Natural killer cell treated with Interleukin-12 subunit alpha and Interleukin-12 subunit beta and Interleukin-15 and Interleukin-18, amount 100 ng/mL, for 72 hours (primary cell): ENCODE measurements at places on chromosomes 4 and X. TPM values are rescaled to one million over a fixed set of nuclear protein-coding genes. Genes with fewer than 3 reads are reported as not detected.

Gene FHDC1
- 0.33 TPM for total RNA-seq

Gene MAGEC3
- not detected for total RNA-seq

Gene PPP4R3C
- total RNA-seq = not detected

Gene SMIM31
- not detected for total RNA-seq

Gene HTN3
- not detected for total RNA-seq

Gene SLC39A8
- 76.5 TPM for total RNA-seq

Gene SOD3
- total RNA-seq = not detected

Gene ARSJ
- not detected for total RNA-seq

Gene RBMXL3
- not detected for total RNA-seq

Gene HMGN5
- 3.3 TPM for total RNA-seq

Gene SPANXA1
- not detected for total RNA-seq

Gene TAF7L
- total RNA-seq = 0.19 TPM

Gene HEPH
- not detected for total RNA-seq

Gene SMARCA1
- total RNA-seq = not detected

Gene NHSL2
- total RNA-seq = 0.07 TPM

Gene TRIM75
- total RNA-seq = not detected

Gene SPATA18
- not detected for total RNA-seq
